Stimulated activated CD8-positive, alpha-beta memory T cell treated with anti-CD3 and anti-CD28 coated beads, Interleukin-15, amount 100 ng/mL, for 48 hours (primary cell): ENCODE measurements at places on chromosomes 2 and 18.

DNA sequence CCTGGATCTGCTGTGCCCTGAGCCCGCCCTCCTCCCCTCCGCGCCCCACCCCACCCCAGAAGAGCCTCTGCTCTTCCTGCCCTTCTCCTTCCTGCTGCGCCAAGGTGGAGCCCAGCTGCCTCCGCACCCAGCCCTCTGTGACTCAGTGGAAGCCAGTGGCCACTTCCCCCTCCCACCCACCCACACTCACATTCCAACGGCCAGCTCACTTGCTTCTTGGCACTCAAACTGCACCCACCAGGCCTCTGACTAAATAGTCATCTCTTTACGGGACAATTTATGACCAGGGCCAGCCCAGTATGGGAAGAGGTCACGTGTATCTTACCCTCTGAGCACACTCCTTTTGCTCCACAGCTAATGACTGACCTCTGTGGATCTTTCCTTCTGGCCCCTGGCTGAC, 150.4 kb upstream of the SLC1A4 start:
- DNase-seq = no peak

- DNase-seq = no peak
These were observed 1.3 kb upstream of the BAZ2B start for GRCh38 chr2:159617646-159618045.

DNA sequence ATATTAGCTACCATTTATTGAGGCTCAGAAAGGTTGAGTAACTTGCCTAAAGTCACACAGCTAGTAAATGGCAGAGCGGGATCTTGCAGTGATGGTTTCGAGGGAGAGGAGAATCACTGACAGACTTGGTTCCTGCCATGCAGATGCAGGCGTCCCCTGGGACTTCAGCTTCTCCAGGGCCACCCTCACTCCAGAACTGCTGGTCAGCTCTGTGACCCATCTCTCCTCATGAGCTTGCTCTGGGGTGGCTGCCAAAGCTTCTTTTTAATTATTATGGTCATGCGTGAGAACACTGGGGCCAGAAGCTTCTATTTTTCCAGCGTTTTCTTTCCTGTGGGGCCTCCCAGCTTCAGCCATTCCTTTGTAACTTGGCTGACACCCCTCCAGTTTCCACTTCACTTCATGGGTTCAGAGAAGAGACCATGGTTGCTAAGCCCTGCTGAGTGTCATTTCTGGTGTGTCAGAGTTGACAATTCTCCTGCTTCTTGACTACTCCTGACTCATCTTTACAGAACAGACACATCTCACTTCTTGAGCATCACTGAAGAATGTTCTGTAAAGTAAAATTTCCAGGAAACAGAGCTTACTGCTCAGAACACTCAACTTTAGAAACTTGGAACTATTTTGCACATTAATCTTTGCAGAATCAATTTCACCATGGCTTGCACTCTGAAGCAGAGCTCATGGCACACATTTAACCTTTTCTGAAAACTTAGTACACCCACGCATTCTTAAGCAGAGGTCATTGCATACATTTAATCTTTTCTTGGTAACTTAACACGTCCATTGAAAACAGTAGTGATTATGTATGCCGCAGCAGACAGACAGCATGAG, 70.4 kb downstream of the IL1R2 start:
- no peak for DNase-seq

DNA sequence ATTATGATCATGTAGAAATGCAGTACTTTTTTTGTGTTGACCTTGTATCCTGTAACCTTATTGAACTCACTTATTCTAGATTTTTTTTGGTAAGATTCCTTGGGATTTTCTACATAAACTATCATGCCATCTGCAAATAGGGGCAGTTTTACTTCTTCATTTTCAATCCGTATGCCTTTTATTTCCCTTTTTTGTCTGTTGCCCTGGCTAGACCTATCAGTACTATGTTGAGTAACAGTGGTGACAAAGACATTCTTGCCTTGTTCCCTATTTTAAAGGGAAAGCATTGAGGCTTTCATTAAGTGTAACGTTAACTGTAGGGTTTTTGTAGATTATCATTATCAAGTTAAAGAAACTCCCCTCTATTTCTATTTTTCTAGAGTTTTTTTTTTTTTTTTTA, 92.3 kb downstream of the LYPD1 start:
- no peak for DNase-seq

- peak; percentile 20 for DNase-seq
These were observed 2.0 kb upstream of the CHRND start for GRCh38 chr2:232523682-232524597.

GRCh38 chr2:74675090-74675489, 21.0 kb downstream of the SEMA4F start:
- no peak for DNase-seq

GRCh38 chr2:147844697-147845410, at the start of gene ACVR2A:
TSS of gene ACVR2A (plus strand) at chr2:147845029. CDS start at chr2:147845153, 124 bp downstream.
- DNase-seq = peak; percentile 0

- DNase-seq = no peak
These were observed 447 bp upstream of the MRPL19 start for GRCh38 chr2:75646090-75646582.

- no peak for DNase-seq
These were observed 473.6 kb downstream of the NUP35 start for GRCh38 chr2:183597841-183598240.

DNA sequence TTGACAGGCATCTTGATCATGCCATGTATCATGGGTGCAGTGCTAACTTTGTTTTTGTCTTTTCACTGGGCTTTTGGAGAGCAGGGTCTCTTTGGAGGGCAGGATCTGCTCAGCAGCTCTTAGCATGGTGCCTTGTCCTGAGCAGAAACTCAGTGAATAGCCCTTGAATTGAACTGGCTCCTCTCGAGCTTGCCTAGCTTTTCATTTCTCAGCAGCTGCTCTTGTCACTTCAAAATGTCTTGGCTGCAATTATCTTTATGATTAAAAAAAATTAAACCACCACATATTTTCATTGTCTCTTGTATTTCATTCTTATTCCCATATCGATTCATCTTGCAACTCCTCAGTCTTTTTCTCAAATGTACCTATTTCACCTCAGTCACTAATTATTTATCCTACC, 50.5 kb downstream of the CCDC85A start:
- DNase-seq = no peak

- DNase-seq = no peak
These were observed 64.2 kb downstream of the SCG2 start for GRCh38 chr2:223537651-223538601.

GRCh38 chr2:182682210-182682609, 33.8 kb upstream of the DNAJC10 start:
- DNase-seq = no peak

DNA sequence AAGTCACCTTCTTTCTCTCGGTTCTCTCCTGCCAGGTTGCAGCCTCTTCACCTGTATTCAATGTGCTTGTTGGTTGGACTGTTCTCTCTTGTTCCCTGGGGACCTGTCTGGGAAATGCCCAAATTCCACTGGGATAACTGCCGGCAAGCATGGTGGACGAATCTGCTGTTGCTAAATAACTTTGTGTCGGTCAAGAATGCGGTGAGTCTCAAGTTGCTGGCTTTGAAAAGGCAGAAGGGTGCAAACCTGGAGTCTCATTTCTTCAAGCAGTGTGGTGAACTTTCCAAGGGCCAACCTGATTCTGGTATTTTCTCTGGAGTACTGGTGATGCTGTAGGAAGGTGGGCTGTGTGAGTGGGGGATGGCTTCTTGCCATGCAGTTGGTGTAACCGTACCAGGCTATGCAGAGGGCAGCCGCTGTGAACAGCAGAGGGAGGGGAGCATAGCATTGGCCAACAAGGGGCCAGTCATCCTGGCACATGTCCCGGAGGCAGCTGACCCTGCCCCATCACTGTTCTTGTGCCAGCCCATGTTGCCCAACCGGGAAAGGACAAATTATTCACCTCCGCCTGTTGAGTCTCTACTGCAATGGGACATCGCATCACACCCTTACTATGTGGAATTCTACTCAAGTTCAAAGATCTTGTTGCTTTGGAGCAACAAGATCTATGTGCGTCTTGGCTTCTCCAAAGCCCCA, 88.1 kb upstream of the SEC11C start:
- DNase-seq = no peak

DNA sequence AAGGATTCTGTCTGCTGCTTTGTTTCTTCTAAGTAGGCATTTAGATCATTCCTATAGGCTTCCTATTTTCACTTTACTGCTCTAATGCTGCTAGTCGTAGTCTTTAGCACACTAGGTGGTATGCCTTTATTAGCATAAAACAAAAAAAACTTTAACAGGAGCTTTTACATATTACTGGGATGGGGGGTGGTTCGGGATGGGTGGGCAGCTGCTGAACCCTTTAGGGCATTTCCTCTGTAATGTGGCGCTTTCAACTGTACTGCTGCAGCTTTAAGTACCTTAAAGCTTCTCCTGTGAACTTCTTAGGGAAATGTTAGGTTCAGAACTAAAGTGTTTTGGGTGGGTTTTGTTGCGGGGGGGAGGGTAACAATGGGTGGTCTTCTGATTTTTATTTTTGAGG, 41.3 kb downstream of the ACTR2 start:
- DNase-seq = no peak

GRCh38 chr2:19841918-19842693, 59.7 kb downstream of the TTC32 start:
- no peak for DNase-seq

DNA sequence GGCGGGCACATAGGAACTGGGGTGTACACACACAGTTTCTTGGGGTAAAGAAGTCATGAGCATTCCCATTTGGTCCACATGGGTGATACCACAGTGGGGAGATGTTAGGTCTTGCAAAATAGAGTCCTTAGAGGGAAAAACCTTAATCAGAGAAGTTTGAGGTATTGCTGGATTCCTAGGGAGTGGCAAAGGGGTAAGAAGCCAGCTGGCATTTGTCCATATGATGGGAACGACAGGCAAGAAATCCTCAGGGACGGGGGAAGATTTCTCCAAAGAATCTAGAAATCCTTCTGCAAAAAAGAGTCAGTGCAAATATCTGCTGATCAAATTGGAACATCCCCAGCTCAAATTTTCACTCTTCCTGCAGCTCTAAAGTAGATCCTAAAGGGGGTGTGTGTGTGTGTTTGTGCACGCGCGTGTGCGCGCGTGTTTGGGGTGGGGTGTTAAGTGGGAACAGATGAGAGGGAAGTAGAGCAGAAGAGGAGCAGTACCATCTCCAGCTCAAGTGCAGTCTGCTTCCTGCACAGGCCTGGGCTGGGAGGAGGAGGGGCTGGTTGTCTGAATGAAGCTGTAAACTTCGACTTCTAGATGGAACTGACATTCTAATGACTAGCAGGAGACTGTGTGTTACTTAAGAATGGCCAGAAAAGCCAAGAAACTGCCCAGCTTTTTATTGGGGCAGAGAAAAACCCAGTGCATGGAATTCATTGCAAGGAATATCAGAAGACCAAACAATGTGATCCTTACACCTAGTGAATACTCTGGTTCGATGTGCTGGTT, 168.0 kb downstream of the SPP2 start:
- DNase-seq = no peak

- DNase-seq = no peak
These were observed 148.7 kb downstream of the ESCO1 start for GRCh38 chr18:21451851-21452250.

DNA sequence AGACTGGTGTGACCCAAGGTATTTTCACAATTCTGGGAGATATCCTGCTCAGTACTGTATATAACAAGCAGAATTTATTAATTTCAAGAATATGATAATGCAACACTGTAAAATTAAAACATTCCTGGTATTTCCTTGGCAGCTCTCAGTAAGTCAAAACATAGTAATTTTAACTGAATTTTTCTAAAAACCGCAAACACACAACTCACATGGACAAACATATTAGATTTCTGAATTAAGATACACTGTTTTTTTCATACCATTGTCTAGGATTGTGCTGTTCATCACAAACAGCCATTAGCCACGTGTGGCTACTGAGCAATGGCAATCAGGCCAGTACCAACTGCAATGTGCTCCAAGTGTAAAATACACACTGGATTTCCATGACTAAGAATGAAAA, 29.6 kb downstream of the LPIN2 start:
- DNase-seq = no peak

GRCh38 chr2:19538411-19538963, 180.1 kb upstream of the OSR1 start:
- no peak for DNase-seq

GRCh38 chr2:156019341-156019740, 313.2 kb downstream of the NR4A2 start:
- DNase-seq = no peak

- no peak for DNase-seq
These were observed 23.3 kb upstream of the EXOC6B start for GRCh38 chr2:72849138-72849462.

DNA sequence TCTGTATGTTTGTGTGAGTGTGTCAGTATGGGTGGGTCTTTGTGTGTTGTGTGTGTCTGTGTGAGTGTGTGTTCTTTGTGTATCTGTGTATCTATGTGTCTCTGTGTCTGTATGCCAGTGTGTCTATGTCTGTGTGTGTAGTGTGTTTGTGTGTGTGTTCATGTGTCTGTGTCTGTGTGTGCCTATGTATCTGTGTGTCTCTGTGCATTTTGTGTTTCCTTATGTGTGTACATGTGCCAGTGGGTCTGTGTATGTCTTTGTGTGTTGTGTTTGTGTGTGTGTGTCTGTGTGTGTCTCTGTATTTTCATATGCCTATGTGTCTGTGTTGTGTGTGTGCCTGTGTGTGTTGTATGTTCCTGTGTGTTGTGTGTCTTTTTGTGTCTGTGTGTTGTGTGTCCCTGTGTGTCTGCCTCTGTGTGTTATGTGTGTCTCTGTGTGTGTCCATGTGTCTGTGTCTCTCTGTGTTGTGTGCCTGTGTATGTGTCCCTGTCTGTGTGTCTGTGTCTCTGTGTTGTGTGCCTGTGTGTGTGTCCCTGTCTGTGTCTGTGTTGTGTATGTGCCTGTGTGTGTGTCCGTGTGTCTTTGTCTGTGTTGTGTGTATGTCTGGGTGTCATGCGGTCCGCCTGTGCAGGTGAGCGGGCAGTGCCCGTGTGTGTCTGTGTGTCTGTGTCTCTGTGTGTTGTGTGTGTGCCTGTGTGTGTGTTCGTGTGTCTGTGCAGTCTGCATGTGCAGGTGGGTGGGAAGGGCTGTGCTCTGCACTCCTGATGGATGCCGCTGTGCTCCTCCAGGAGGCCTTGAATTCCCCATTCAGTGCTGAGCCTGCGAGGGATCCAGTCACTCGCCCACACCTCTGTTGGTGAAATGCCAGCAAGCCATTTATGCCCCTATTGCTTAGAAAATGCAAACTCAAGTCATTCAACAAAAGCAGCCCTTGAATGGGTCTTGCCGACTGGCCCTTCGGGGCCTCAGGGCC, 37.4 kb downstream of the KLHL29 start:
- DNase-seq = no peak

DNA sequence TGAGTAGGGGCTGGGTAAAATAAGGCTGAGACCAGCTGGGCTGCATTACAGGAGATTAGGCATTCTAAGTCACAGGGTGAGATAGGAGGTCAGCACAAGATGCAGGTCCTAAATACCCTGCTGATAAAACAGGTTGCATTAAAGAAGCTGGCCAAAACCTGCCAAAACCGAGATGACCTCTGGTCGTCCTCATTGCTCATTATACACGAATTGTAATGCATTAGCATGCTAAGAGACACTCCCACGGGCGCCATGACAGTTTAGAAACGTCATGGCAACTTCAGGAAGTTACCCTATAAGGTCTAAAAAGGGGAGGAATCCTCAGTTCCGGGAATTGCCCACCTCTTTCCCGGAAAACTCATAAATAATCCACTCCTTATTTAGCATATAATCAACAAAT, 132.2 kb downstream of the ARL4C start:
- no peak for DNase-seq
